ENCODE measurements at places on chromosomes 2 and 18.

DNA sequence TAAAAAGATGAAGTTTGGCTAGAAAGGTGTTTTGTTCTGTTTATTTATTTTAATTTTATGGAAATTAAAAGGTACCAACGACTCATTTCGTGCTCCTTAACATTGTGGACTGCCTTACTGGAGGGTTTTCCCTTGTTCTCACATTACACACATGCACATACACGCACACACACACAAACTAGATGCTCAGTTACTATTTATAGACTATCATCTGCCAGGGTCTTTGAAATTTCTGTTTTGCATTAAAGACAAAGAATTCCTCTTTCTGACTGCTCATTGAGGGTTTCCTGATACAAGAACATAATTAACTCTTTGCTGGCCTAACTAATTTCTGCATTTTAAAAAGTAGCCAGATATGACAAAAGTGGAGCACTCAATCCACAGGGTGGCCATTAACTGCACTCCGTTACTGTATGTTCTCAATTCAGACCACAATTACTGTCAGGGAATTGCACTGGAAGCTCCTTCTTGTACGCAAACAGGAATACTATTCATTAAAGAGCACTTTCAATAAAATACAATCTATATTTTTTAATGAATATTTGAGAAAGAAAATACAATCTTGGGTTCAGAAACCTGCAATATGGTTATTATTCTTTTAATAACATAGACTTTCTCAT lies 366.9 kb upstream of the GALNT5 start:
- peak; percentile 26 for DNase-seq

- DNase-seq = no peak
Observed at GRCh38 chr2:100757621-100758394, 62.1 kb upstream of the NPAS2 start.

GRCh38 chr18:42183746-42184145 lies 228.7 kb downstream of the PIK3C3 start:
- DNase-seq = no peak

GRCh38 chr2:194616334-194616733 lies 1040.7 kb upstream of the SLC39A10 start:
- no peak for DNase-seq

GRCh38 chr2:74777161-74777900 lies 56.6 kb upstream of the HK2 start:
- DNase-seq = no peak

All from NCI-H345 (cell line).